Stimulated activated CD4-positive, alpha-beta T cell treated with anti-CD3 and anti-CD28 coated beads, Interleukin-2, amount 100 ng/mL, for 4 hours (primary cell): ENCODE measurements at places on chromosomes 7 and 10.

- DNase-seq: no peak
These were observed 373.1 kb downstream of the THSD7A start for GRCh38 chr7:11458736-11459483.

DNA sequence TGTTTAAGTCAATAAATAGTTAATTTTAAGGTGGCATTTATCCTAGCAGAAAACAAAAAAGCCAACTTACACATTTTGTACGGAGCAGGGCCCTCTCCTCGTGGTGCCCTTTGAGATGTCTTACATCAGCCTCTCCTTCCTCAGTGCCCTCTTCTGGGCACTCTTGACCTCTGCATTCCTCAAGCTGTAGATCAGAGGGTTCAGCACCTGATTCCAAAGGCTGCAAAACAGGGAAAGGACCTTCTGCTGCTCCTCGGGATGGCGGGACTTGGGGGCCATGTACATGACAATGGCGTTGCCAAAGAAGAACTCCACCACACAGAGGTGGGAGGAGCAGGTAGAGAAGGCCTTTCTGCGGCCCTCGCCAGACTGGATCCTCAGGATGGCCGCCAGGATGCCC is 4.6 kb upstream of the OR2A14 start:
- no peak for DNase-seq

DNA sequence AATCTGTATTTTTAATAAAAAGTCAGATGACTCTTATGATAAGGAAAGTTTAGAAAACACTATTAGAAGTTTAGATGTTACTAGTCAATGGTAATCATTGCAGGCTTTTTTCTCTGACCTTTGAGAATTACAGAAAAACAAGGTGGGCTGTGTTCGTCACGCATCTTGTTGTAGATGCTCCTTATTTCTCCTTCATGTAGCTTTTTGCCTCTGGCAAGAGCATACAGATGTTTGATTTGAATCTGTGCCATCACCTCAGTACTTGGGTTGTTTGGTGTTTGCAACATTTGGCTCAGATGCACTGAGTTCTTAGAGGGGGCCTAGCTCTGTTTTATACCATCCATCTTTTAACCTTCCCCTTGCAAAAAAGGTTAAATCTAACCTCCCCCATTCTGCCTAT is 11.5 kb downstream of the TAS2R16 start:
- no peak for DNase-seq

DNA sequence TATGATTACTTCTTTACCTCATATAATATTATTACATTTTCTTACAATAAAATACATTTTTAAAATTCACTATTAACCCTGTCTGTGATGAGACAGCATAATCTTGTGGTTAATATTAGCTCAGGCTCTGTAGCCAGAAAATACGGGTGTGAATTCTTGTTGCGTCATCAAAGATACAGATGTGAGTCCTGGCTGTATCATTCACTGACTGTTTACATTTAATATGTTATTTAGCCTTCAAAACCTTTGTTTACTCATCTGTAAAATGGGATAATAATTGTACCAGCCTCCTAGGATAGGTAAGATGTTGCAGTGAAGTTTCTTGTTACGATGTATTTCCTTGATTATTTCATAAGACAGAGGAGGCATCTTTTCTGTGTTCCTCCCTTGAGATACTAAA is 184.7 kb upstream of the PRPS1L1 start:
- no peak for DNase-seq

GRCh38 chr10:650441-650851 is 39.0 kb downstream of the DIP2C start:
- DNase-seq: no peak

- no peak for DNase-seq
These were observed 45.4 kb downstream of the GPR37 start for GRCh38 chr7:124720195-124720594.

DNA sequence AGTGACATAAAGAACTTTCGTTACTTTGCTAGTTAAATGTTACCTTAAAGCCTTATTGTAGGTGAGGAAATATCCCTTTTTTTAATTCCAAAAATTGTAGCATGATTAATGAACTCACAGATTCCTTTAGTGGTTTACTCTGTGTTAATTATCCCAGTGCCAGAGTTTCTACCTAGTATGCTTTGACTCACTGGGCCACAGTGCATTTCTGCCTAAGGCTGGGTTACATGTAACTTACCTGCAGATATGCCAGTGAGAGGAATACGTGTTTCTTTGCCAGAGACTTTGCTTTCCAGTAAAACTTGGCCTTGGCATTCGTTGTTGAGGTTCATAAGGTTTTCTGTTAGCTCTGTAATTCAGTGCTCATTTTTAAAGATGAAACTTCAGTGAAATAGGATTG is 380.8 kb upstream of the LRGUK start:
- no peak for DNase-seq

DNA sequence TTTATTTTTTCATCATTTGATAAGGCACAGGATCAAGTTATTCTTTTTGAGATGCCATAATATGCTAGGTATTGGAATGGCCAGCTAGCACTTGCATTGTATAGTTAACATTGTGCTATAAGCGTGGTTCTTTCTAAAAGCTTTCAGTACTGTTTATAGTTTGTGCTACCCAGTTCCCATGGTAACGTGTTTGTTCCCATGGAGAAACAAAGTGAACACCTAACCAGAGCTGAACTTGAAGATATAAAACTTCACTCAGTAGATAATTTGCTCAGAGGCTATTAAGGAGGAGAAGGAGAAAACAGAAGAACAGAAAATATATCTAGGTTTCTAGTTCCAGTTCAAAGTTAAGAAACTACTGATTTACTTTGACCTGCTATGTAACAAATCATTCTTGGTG is 23.6 kb upstream of the ITGB8 start:
- DNase-seq: no peak

- DNase-seq: no peak
These were observed 633.4 kb downstream of the PARD3 start for GRCh38 chr10:34181553-34182300.

- no peak for DNase-seq
These were observed 69.1 kb downstream of the PRKAG2 start for GRCh38 chr7:151807846-151808245.

DNA sequence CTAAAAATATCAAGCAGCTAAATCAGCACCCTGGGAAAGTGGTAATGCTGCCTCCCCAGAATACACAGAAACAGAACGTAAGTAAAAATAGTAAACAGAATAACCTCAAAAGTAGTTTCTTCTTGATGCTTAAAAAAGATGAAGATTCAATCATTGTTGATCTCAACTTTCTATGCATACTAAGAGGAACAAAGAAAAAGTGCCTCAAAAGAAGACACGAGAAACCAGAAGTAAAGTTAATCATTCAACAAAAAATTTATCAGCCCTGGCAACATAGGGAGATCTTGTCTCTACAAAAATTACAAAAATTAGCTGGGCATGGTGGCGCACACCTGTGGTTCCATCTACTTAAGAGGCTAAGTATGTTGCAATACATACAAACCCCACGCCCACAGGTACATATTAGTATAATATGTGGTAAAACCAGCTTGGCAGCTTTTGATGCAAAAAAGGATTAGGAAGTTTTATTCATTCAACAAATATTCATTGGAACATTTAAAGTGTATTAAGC is 153.7 kb downstream of the NRBF2 start:
- DNase-seq: no peak

DNA sequence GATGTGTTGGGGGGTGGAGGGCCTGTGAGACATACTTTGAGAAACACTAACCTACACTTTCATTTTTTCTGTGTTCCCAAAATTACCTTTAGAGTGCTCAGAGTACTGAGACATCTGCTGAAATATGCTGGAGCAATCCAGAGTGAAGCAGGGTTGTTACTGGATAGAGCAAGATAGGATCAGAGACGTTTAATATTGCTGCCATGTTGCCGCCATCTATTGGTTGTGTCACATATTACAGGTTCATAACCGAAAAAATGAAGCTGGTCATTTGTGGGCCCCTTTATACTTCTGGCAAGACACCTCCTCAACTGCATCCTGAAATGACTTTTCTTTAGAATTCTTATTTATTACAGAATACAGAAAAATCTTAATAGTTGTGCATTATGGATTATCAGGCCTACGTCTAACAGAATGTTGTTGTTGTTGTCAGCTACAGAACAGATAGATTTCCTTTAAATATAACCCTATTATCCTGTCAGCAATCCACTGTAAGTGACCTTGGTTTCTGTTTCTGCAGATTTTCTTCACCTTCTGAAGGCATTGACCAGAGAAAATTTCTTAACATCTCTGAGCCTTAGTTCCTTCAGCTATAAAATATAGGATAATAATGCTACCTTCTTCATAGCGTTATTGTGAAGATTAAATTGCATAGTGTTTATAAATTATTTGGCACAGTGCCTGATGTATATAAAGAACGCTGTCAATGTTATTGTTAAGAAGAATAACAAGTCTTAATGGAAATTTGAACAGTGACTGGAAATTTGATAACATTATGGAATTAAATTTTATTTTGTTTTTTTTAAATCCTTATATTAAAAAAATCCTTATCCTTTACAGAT is 16.2 kb upstream of the DLD start:
- DNase-seq: no peak

DNA sequence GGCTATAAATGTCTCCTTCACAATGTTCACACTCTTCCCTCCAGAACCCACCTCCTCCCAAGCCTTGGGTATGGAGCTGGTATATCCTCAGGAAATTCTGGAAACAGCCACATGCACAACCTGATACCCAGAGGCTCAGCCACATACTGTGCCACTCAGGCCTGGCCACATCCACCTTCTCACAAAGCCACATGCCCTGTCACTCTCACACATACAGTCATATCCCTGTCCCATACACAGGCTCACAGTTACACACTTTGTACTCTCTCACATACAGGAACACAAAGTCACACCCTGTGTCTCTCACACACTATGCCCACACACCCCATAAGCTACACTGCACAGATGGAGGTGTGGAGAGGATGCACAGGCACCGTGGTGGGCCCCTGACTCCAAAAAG is 10.1 kb downstream of the KCNIP2 start:
- DNase-seq: no peak

GRCh38 chr10:74202356-74202755 is 51.3 kb downstream of the ADK start:
- DNase-seq: no peak

GRCh38 chr10:47306387-47307210 is 6.6 kb downstream of the GDF10 start:
- DNase-seq: no peak

DNA sequence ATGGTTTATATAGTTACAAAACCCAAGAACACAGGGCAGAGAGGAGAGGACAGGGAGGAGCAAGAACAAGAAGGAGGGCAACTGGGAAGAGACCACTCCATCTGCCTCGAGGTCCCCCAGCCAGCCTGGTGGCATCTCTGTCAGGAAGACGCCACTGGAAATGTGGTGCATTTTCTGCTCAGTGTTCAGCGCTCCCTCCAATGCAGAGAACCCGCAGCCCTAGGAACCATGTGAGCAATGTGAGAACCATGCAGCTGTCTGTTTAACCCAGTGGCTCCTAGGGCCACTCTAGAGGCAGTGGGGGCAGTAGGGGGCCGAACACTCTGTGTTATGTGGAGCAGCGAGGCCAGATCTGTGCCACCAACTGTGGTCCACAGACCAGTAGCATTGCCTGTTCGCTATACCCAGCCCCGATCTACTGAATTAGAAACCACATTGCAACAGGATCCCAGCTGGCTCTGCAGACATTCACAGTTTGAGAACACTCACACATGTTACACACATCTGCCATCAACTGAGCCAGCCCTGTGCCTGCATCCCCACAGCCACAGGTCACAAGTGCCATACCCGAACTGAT is 110.2 kb downstream of the CPXM2 start:
- DNase-seq: no peak

GRCh38 chr10:114526126-114526503 is 121.8 kb upstream of the AFAP1L2 start:
- no peak for DNase-seq

DNA sequence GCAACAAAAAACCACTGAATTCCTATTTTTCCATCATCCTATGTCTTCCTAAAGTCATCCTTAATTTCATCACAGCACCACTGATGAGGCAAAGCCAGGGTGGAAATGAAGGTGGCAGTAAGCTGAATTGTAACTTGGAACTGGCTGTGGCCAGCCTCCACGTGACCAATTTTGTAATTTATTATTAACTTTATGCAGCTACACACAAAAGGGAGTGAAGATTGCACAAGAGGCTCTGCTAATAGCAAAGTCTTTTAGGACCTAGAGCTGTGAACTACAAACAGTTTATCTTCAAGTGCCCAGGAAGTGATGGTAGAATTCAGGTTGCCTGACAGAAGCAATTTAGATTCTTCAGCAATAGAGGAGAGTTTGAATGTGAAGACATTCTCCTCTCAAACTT is 176.4 kb downstream of the CCDC71L start:
- no peak for DNase-seq

DNA sequence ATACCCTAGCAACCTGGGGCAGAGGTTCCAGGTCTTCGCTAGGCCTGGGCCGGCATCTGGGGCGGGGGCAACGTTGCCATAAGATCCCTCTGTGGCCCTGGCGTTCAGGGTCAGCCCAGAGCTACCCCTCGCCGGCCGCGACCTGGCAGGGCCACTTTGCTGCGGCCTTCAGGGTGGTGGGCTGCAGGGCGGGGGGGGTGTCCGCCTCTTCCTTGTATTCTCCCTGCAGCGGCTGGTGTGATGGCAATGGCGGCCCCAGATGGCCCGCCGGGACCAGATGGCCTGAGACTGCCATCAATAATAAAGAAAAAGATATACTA is 539.2 kb upstream of the POT1 start:
- DNase-seq: no peak

DNA sequence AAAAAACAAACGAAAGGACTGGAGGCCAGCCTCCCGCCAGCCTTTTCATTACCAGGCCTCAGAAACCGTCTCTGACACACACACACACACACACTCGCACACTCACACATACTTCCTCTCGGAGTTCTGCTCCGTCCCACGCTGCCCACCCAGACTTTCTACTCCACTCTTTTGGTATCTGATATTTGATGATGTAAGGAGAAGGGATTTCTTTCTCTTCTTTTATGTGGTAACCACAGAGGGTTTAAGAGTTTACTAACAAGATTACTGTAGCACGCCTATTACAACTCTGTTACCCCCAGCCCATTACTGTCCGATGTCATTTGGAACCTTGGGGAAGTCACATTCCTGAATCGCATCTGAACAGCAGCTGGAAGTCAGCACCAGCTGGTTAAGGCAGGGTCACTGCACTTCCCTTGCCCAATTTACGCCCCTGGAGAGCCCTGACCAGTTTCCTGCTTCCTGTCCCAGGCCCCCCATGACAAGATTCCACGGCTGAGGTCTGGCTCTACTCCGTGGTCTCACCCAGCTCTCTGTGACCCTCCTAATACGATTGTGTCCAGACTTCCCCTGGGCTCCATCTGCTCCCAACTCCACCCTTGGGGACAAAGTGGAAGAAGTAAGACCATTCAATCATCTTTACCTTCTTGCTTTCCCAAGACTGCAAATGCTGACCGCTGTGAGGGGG is 1.1 kb downstream of the DENND2A start:
- peak; percentile 7 for DNase-seq

DNA sequence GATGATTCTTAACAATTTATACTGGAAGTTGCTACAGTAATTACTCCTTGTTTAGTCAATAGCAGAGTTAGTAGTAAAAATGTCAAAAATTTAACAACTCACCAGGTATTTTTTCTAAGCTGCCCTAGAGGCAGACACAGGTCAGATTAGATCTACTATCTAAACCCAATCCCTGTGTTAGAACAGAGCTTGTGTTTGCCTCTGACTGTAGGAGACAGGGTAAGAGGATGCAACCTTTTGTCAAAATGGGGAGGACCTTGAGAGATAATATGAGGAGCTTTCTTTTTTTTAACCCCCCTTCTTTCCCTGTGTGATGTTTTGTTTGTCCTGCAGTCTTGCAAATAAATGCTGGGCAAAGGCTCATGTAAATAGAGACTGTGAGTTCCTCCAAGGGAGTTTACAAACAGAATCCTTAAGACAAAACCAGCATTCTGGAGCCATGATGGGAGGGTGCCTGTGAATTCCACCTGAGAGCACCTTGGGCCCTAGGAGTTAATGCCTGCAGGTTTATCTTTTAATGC is 353.1 kb downstream of the GATA3 start:
- DNase-seq: no peak
